Stimulated activated CD8-positive, alpha-beta memory T cell treated with anti-CD3 and anti-CD28 coated beads, Interleukin-15, amount 100 ng/mL, for 1 hour (primary cell): ENCODE measurements at places on chromosomes 1 and 21.

DNA sequence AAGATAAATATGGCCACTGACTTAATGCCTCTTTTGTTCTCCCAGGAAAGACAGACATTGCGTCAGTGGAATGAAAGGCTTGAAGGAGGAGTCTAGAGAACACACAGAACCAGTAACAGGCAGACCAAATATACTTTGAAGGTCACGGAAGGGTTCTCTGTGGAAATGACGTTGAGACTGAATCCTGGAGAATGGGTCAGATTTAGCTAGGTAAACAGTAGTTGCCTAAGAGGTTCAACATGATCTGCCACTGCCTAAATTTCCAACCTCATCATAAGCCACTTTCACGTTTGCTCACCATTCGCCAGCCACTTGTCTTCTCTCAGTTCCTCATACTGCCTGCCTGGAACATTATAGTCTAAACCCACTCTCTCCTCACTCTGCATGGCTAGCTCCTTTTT is 20.5 kb downstream of the PLA2G4A start:
- DNase-seq = no peak

- DNase-seq = no peak
These were observed 30.1 kb downstream of the NTPCR start for GRCh38 chr1:232980355-232980978.

DNA sequence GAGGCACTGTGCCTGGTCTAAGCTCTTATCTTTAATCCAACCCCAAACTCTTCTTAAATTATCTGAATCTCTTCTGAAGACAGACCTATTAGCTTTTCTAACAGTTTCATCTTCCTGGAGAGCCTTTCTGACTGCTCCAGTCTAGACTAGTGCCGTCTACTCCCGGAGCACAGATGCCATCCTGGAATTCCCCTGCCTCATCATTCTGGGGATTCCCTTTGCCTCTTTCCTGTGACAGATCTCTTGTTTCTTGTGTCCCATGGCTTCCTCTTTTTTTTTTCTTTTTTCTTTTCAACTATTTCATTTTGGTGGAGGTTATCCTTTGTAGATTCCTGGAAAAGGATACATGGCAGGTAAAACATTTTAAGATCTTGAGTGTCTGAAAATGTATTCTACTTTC is 11.7 kb downstream of the SEMA4A start:
- no peak for DNase-seq

GRCh38 chr1:17572264-17572985 is 32.9 kb downstream of the ARHGEF10L start:
- DNase-seq = no peak
